ENCODE measurements at places on chromosomes 5 and 9. TPM values are rescaled to one million over a fixed set of nuclear protein-coding genes. Genes with fewer than 3 reads are reported as not detected.

The FYB1 gene
- 1.0 TPM for polyA plus RNA-seq

The NMUR2 gene
- polyA plus RNA-seq = not detected

The TMEFF1 gene
- 14.4 TPM for polyA plus RNA-seq

The ADRB2 gene
- 0.53 TPM for polyA plus RNA-seq

The CTNND2 gene
- polyA plus RNA-seq = 50.4 TPM

The CDKN2B-AS1 gene
- polyA plus RNA-seq = 6.9 TPM

The LCN1 gene
- polyA plus RNA-seq = not detected

The DRD1 gene
- polyA plus RNA-seq = 0.44 TPM

The FGF18 gene
- 0.58 TPM for polyA plus RNA-seq

The OR2K2 gene
- not detected for polyA plus RNA-seq

The IL4 gene
- not detected for polyA plus RNA-seq

The ELOVL7 gene
- polyA plus RNA-seq = 6.5 TPM

The EPB41L4B gene
- 13.4 TPM for polyA plus RNA-seq

The WDR38 gene
- not detected for polyA plus RNA-seq

The NR4A3 gene
- polyA plus RNA-seq = 1.0 TPM

GRCh38 chr5:135011355-135012032 is 22.5 kb downstream of the PITX1 start:
- no peak for DNase-seq

DNA sequence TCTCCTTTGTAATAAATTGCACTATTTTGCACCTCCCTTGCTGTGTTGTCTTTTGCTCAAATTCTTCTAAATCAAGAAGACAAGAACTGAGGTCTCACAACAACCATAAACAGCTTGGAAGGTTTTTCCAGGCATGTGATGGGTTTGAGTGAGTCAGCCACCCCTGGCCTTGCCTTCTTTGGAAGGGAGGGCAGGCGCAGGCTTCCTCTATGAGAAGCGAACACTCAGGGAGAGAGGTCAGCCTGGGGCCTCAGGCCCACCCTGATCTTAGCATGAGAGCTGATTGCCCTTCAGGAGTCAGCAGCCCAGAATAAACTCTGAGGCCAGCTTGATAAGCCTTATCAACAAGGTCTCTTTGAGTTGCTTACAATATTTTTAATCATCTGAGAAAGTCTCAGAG is 31.6 kb downstream of the S1PR3 start:
- no peak for DNase-seq

GRCh38 chr5:66343370-66344071 is 199.4 kb downstream of the SREK1 start:
- DNase-seq = no peak

GRCh38 chr9:4221931-4222330 is 77.9 kb downstream of the GLIS3 start:
- no peak for DNase-seq

GRCh38 chr5:80739057-80739456 is 84.3 kb upstream of the DHFR start:
- DNase-seq = no peak

- DNase-seq = peak; percentile 87
Observed at GRCh38 chr5:1644810-1645571, 121.2 kb upstream of the LPCAT1 start.

DNA sequence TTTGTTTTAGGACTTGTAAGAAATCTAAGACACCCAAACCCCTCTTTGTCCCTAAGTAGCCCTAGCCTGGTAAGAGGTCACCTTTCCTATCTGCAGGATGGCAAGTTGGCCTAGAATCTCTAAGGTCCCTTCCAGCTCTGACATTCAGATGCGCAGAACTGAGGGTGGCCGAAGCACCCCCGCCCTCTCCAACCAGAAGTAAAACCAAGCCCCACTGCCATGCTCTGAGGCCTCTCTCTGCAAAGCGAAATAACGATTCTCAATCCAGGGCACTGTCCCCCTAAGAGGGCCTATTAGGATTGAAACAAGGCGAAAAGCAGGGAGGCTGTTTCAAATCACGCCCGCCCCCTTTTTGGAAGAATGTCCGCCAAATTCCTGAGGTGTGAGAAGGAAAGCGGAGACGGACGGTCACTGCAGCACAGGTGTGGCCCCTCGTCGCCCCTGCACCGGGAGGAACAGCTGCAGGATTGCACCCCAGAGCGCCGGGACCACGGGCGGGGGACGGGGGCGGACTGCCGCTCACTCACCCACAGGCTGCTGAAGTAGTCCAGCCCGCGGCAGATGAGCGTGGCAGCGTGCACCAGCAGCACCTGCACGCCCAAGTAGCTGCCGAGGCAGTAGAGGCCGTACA is 824 bp downstream of the TMEM245 start:
- DNase-seq = peak; percentile 25

DNA sequence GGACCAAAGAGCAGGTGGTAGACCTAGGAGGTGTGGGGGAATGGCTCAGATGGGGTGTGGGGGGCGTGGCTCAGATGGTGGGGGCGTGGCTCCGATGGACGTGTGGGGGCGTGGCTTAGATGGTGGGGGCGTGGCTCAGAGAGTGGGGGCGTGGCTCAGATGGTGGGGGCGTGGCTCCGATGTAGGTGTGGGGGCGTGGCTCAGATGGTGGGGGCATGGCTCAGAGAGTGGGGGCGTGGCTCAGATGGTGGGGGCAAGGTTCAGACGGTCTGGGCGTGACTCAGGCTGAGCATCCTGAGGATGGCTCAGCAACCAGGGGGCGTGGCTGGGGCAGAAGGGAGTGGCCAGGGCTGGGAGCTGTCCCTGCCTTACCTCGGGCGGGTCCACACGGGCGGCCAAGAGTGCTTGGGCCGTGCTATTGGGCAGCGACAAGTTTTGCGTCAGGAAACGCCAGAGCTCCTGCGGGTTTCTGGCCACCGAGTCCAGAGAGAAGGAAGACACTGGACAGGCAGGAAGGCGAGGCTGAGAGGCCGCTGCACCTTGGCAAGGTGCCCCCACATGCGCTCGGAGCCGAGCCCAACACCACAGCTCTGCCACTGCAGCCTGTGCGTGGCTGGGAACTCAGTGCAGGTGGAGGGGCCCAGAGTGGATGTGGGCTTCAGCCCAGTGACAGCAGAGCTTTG is 5.9 kb downstream of the ABCA2 start:
- no peak for DNase-seq

- DNase-seq = peak; percentile 73
Observed at GRCh38 chr5:158990979-158991775, 108.5 kb downstream of the EBF1 start.

DNA sequence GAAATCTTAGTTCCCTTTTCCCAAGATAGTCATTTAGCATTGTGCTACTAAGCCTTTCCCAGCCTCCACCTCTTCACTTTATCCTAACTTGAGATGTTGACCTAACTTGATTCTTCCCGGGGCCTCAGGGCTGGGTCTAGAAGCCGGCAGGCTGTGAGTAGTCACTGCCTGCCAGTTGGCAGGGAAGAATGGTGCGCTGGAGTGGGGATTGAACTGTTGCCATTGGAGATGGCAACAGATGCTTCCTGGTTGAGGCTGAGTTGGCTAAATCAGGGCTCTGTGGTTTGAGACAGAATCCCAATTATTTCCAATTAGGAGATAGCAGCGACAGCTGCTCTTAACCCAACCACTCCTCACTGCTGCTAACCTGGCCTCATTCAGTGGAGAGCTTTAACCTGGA is 343.1 kb downstream of the BRINP1 start:
- peak; percentile 77 for DNase-seq

- DNase-seq = no peak
Observed at GRCh38 chr5:90504743-90505142, 24.6 kb downstream of the LYSMD3 start.

DNA sequence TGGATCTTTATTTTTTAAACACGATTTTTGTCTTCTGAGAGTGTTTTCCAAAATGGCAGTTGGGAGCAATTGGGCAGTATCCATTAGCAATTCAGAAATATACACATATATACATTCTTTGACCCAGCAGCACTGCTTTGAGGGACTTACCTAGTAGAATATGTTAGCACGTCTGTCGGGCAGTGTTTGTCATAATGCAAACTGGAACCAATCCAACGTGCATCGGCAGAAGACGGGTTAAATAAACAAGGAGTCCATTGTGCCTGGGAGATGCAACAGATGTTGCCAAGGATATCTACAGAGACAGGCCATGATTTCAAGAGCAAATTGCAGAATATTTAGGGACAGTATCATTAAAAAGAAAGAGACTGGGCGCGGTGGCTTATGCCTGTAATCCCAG is 107.0 kb downstream of the COL5A1 start:
- no peak for DNase-seq

DNA sequence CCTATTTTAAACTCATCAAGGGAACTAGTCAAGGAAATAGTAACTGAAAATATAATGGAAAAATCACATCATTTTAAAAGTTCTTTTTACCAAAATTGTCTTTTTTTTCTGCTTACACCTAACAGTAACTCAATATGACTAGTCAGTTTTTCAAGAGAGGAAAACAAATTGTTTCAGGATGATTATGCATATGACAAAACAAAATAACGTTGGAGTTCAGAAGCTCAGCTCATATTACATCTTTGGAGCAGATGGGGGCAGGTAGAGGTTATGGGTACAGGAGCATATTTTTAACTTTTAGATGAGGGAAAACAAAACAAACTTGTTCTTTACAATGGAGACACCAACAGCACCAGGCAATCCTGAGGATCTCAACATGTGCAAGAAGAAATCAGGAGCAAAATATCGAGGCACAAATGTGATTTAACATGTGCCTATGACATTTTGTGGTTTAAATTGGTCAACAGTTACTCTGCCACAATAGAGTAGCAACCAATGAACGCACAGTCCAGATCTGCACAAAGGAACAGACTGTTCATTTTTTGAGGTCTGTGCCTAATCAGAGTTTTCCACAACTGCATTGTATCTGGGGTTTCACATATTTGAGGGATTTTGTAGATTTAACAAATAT is 659.0 kb downstream of the ANXA1 start:
- DNase-seq = no peak

- DNase-seq = no peak
Observed at GRCh38 chr9:109014608-109015280, 1.4 kb upstream of the CTNNAL1 start.

DNA sequence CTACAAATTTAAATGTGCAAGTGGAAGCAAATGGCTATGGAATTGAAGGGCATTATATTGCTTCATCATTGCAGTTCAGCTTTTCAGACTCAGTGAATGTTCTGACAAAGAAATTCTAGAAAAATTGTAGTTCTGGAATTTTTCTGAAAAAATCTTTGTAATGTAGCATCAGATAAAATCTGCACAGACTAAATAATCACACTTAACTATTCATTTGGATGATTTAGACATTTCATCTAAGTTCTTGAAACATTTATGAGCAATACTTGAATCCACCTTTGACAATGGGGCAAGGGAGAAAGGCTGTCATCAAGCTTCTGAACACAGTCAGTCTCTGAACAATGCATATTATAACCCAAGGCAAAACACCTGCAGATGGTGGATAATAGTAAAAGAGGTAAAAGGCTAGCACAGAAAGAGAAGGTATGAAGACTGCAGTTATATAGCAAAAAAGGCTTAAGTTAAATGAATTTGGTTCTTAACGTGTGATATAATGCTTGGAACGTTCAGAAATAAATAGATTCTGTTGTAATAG is 1352.0 kb upstream of the NUDT12 start:
- no peak for DNase-seq

DNA sequence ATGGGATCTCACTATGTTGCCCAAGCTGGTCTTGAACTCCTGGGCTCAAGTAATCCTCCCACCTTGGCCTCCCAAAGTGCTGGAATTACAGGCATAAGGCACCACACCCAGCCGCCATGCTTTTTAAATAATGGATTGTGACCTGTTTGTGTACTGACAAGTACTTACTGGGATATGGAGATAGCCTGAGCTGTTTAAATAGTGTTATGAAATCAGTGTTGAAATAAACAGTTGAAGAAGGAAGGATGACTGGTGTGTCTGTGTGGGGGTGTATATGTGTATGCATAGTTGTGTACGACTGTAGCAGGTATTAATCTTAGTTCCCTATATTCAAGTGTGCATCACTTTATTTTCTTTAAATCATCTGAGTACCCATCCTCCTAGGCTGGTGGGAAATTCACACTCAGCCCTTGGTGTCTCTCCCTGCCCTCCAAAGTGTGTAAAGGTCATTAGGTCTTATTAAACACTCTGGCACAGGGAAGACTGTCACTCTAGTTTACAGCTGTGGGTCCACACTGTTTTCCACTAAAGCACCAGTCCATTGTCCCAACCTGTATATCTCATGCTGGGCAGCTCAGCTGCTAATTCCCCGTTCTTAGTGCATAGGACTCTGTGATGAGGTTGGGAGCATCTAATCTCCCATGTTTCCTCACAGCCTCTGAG is 91.0 kb downstream of the SNX18 start:
- no peak for DNase-seq

GRCh38 chr5:74382123-74382855 is 258.2 kb downstream of the ENC1 start:
- no peak for DNase-seq

GRCh38 chr5:151745071-151745705 is 13.2 kb downstream of the ATOX1 start:
- DNase-seq = no peak

GRCh38 chr9:37187713-37188439 is 67.5 kb downstream of the ZCCHC7 start:
- DNase-seq = no peak

DNA sequence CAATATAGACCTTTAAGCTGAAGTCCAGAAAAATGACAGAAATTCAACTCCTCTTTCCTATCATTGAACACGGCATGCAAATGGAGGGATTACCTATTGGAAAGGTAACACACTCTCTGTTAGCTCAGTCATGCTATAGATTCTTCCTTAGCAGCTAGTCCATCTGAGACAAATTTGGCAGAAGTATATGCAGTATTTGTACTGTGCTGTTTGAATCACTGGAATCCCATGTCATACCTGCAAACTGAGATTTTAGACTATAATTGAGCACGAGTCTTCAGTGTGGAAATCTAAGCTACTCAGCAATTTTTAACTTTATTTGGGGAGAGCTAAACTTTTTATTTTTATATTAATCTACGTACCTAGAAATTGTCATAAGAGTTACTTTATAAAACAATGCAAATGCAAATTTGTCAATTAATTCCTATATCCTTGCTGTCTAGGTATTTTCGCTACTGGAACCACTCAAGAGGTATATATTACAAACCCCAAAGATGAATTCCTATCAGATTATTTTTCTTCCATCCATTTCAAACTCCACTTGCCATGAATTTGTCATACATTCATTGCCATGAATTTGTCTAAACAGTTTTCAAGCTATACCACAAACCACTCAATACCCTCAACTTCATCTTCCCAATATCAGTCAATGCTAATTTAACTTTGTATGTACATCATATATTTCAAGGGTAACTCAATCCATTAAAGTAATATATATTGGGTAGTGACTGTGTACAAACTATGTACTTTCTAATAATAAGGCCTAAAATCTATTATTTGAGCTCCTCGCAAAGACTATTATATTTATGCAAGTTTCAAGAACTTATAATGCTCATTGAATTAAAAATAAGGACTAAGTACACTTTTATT is 224.8 kb downstream of the MEF2C start:
- DNase-seq = peak; percentile 79

DNA sequence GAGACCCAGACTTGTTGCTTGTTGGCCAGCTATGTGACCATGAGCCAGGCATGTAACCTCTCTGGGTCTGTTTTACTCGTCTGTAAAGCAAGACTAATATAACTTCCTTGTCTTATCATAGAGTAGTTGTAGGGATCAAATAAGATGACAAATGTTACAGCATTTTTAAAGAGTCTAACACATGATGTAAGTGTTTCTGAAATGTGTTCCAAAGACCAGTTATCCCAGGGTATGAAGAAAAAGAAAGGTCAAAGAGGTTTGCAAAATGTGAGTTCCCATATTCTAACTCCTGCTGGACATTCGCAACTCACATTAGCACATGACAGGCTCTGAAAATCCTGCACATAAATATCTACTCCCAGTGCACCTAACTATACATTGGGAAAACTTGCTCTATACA is 28.5 kb upstream of the MATR3 start:
- DNase-seq = no peak
